ENCODE measurements at places on chromosomes 1 and 21.

GRCh38 chr1:172184506-172185191 is 235.8 kb upstream of the C1orf105 start:
- no peak overlapping the region for H3K27ac ChIP-seq
- DNase-seq = no peak
- no peak overlapping the region for H3K4me3 ChIP-seq
- peaks cover 8% of the 10 kb centered on the region for H3K36me3 ChIP-seq
- H3K27me3 ChIP-seq = no peaks in the 10 kb centered on the region
- peaks cover 28% of the 10 kb centered on the region for H3K4me1 ChIP-seq

- peaks cover 36% of the 10 kb centered on the region for H3K4me1 ChIP-seq
- H3K36me3 ChIP-seq = peaks cover 3% of the 10 kb centered on the region
- no peak overlapping the region for H3K4me3 ChIP-seq
- H3K27ac ChIP-seq = peak overlapping the region; percentile 78
- no peak for DNase-seq
- no peaks in the 10 kb centered on the region for H3K27me3 ChIP-seq
Measured at GRCh38 chr1:8603220-8603616, 214.2 kb downstream of the RERE start.

GRCh38 chr1:17016317-17016661 is 4.6 kb upstream of the ATP13A2 start:
- H3K4me3 ChIP-seq = no peak overlapping the region
- H3K4me1 ChIP-seq = peaks cover 13% of the 10 kb centered on the region
- no peaks in the 10 kb centered on the region for H3K27me3 ChIP-seq
- no peak for DNase-seq
- H3K36me3 ChIP-seq = peaks cover 3% of the 10 kb centered on the region
- H3K27ac ChIP-seq = no peak overlapping the region

GRCh38 chr1:241647658-241648057 is 4.4 kb upstream of the WDR64 start:
- no peaks in the 10 kb centered on the region for H3K27me3 ChIP-seq
- H3K27ac ChIP-seq = no peak overlapping the region
- no peak for DNase-seq
- no peak overlapping the region for H3K4me3 ChIP-seq
- H3K36me3 ChIP-seq = no peaks in the 10 kb centered on the region
- no peaks in the 10 kb centered on the region for H3K4me1 ChIP-seq

DNA sequence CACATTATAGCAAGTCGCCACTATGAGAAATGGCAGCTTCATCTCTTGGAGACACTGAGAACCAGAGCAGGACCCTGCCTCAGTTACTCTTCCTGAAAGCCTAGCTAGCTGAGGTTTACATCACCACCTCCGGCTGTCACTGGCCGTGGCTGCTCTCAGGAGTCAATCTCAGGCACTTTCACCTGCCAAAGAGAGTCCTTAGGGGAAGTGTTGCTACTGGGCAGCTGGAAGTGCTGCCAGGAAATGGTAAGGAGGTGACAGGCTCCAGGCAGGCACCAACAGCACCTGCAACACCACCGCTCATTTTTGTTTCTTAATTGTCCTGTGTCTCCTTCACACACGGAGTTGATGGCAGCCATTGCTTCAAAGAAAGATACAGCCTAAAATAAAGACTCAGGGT is 92.5 kb downstream of the DSCAM start:
- peaks cover 3% of the 10 kb centered on the region for H3K36me3 ChIP-seq
- no peaks in the 10 kb centered on the region for H3K4me1 ChIP-seq
- H3K4me3 ChIP-seq = no peak overlapping the region

GRCh38 chr1:231144416-231145193 is 17.3 kb upstream of the TRIM67 start:
- H3K4me3 ChIP-seq = no peak overlapping the region
- H3K4me1 ChIP-seq = no peaks in the 10 kb centered on the region
- peaks cover 7% of the 10 kb centered on the region for H3K27me3 ChIP-seq
- H3K27ac ChIP-seq = no peak overlapping the region
- H3K36me3 ChIP-seq = no peaks in the 10 kb centered on the region

DNA sequence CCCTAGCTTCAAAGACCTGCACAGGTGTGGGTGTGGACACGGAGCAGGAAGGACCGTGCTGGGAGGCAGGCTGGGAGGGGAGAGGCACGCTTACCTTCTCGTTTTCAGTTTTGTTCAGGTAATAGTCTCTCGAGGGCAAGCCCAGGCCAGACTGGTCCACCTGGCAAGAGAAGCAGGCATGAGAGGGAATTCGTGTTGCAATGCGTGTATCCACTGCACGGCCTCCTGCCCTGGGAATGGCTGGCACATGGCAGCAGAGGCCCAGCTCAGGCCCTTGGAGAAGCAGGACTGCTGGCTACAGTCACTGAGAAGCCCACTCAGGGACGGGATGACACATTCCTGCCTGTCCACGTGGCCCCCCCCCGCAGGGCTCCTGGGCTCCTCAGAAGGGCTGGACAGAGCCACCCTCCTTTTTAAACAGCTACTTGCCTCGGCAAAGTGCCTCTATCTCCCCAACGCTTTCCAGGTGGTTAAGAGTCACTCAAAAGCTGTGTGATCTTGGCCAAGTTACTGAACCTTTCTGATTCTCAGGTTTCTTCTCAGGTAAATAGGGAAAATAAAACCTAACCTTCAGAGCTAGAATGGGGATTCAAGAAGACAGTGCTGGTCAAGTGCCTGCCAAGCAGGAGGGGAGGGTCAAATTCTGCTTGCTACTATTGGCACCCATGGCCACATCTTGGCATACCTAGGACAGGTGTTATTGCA is 32.7 kb downstream of the ECE1 start:
- peaks cover 26% of the 10 kb centered on the region for H3K4me1 ChIP-seq
- H3K36me3 ChIP-seq = peaks cover 14% of the 10 kb centered on the region
- no peak overlapping the region for H3K27ac ChIP-seq
- no peaks in the 10 kb centered on the region for H3K27me3 ChIP-seq
- DNase-seq = no peak

DNA sequence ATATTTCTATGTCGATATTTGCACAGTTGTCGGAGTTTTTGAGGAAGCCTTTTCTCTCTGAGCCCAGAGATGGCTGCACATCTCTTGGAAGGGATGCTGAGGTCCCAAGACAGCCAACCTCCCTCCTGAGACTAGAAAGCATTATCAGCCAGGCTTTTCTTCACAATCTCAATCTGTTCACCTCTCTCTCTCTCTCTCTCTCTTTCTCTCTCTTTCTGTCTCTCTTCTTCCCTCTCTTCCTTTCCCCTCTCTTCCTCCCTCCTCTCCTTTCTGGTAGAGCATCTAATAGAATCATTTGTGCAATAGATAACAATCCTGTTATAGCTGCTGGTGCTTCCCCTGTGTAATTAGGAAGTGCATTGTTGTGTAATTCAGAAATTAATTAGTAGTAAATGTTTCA is 131.8 kb downstream of the CAPN8 start:
- no peak overlapping the region for H3K4me3 ChIP-seq
- DNase-seq = no peak
- no peak overlapping the region for H3K27ac ChIP-seq
- no peaks in the 10 kb centered on the region for H3K36me3 ChIP-seq
- H3K27me3 ChIP-seq = peaks cover 10% of the 10 kb centered on the region
- H3K4me1 ChIP-seq = no peaks in the 10 kb centered on the region

DNA sequence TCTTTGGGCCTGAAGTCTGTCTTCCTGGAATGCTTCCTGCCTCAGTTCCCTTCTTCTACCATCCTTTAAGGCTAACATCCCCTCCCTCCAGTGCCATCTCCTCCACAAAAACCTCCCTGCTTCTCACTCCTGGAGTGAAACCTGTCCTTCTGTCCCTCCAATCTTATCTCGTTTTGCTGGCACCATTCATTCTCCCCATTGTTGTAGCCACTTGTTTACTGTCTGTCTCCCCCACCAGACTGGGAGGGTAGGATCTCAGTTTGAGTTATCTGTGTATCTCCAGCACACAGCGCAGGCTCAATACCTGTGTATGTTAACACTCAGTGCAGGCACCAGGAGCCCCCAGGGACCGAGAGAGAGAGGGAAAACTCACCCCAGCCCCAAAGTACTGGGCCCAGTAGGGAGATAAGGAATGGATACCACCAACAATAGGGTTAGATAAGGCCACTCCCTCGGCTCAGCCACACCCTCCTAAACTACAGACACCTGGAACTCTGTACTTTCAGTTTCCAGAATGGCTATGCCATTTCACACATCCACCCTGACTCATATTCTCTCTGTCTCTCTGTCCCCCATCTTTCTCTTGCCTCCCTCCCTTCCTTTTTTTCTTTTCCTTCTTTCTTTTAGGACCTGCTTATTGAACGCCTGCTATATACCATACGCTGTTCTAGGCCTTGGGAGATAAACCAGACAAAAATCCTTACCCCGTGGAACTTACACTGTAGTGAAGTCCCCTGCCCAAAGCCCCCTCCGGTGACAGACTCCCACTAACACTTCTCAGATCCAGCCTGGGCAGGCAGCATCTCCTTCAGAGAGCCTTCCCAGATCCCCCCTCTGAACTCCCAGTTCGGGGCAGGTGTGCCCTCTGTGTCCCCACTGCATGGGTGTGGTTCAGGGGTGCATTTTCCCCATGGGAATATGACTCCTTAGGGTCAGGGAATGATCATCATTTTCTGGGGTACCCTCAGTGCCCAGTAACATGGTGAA is 3.3 kb upstream of the SSBP3 start:
- no peaks in the 10 kb centered on the region for H3K36me3 ChIP-seq
- H3K4me1 ChIP-seq = peaks cover 52% of the 10 kb centered on the region
- peak overlapping the region; percentile 74 for H3K27ac ChIP-seq
- peak; percentile 21 for DNase-seq
- H3K27me3 ChIP-seq = peaks cover 10% of the 10 kb centered on the region

GRCh38 chr1:117544509-117545109 is 61.2 kb upstream of the TENT5C start:
- DNase-seq = no peak
- H3K27ac ChIP-seq = no peak overlapping the region
- no peak overlapping the region for H3K4me3 ChIP-seq

DNA sequence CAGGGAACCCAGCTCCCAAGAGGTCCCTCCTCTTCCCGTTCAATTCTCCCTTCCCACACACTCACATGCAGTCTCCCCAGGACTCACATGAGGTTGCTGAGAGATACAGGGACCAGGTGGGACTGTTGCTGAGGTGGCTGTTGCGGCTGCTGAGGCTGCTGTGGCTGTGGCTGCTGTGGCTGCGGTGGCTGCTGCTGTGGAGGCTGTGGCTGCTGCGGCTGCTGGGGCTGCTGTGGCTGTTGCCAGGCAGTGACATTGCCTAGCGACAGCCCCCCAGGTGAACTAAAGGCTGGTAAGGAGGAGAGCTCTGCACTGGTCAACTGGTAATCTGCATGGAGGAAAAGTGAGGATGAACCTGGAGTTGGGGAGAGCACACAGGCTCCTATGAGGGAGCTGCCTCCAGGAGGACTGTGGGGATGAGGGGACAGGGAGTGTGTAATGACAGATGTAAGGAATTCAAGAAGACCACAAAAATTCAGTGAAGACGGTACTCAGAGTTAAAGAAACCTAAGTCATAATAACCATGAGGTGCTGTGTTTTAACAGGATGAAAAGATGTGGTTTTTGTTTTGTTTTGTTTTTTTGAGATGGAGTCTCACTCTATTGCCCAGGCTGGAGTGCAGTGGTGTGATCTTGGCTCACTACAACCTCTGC is 31.8 kb downstream of the MEF2D start:
- H3K4me1 ChIP-seq = peaks cover 4% of the 10 kb centered on the region
- peak overlapping the region; percentile 84 for H3K27ac ChIP-seq
- H3K36me3 ChIP-seq = peaks cover 20% of the 10 kb centered on the region
- no peak for DNase-seq
- no peak overlapping the region for H3K4me3 ChIP-seq

DNA sequence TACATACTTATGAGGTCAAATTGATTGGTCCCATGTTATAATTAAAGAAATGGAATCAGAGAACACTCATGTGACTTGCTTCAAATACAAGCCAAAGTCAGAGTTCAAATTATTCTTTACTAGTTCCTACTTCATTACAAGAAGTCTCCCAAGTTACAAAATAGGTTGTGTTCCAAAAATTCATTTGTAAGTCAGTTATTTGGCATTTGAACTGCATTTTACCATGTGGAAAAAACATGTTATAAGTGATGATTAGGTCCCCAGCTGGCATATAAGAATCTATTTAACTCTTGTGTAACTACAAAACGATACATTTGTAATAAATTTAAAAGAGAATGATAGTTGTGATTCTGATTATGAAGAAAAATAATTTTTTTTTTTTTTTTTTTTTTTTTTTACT is 124.1 kb downstream of the DISP1 start:
- no peak overlapping the region for H3K27ac ChIP-seq
- no peak overlapping the region for H3K4me3 ChIP-seq
- peaks cover 4% of the 10 kb centered on the region for H3K36me3 ChIP-seq
- H3K27me3 ChIP-seq = peaks cover 2% of the 10 kb centered on the region
- no peak for DNase-seq
- no peaks in the 10 kb centered on the region for H3K4me1 ChIP-seq

DNA sequence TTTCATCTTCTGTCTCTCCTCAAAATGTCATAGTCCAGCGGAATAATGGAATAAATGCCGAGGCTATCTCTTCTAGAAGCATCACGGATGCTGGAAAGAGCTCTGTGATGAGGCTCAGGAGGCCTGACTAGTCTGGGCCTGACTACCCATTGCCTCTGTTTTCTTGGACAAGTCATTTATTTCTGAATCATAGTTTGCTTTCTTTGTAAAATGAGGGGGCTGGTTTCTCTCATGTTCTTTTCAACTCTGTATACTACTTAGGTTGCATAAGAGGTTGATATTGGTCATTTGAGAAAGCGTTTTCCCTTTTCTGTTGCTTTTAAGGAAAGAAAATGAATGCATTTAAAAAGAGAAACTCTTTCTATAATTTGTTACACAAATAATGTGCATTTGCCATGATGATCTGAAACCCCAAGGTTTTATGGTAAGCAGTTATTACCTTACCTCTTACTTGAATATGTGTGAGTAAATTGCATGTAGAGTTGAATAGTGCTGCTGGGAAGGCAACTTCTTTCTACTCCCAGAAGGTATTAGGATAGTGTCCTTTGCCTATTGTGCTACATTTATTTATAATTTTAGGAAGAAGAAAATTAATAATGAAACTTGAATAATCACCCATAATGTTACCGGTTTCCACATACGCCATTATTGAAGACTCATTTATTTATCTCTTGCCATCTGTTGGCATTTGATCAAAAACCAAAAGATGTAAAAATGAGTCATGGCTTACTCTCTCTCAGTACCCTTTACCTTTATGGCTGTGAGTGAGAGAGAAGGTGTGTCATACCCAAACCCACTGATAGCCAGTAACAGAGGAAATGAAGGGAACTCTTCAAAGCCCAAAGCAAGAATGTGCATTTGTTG is 179.1 kb downstream of the FASLG start:
- no peaks in the 10 kb centered on the region for H3K36me3 ChIP-seq
- H3K27me3 ChIP-seq = peaks cover 3% of the 10 kb centered on the region
- DNase-seq = peak; percentile 46
- no peak overlapping the region for H3K27ac ChIP-seq
- H3K4me1 ChIP-seq = peaks cover 10% of the 10 kb centered on the region
- no peak overlapping the region for H3K4me3 ChIP-seq

GRCh38 chr1:66532214-66532613 is 1.7 kb upstream of the SGIP1 start:
- H3K4me3 ChIP-seq = no peak overlapping the region
- peaks cover 5% of the 10 kb centered on the region for H3K27me3 ChIP-seq
- H3K36me3 ChIP-seq = no peaks in the 10 kb centered on the region

- peaks cover 6% of the 10 kb centered on the region for H3K36me3 ChIP-seq
- no peaks in the 10 kb centered on the region for H3K4me1 ChIP-seq
- H3K4me3 ChIP-seq = no peak overlapping the region
- DNase-seq = no peak
- no peak overlapping the region for H3K27ac ChIP-seq
Measured at GRCh38 chr1:111436726-111437125, 9.2 kb upstream of the OVGP1 start.

Data from immature natural killer cell (primary cell).